Liver (tissue), 10 donors: ENCODE measurements at places on chromosomes 3 and 15.
A peak's percentile ranks its signal among the peaks of the same experiment; 100 is the strongest.

DNA sequence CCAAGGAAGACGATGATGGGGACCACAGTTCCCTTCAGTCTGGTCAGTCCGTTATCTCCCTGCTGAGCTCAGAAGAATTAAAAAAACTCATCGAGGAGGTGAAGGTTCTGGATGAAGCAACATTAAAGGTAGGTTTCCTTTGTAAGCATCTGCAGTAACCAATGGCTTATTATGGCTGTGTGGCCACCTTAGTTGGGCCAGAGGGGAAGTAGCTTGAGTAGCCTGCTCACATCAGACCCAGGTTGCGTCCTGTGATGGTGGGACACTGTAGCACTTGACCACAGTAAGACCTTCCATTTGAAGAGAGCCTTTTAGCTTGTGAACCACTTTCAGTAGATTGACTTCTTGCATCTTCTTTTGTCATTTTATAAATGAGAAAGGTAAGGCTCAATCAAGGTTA is 22.6 kb downstream of the STARD5 start:
- DNase-seq: no peak

DNA sequence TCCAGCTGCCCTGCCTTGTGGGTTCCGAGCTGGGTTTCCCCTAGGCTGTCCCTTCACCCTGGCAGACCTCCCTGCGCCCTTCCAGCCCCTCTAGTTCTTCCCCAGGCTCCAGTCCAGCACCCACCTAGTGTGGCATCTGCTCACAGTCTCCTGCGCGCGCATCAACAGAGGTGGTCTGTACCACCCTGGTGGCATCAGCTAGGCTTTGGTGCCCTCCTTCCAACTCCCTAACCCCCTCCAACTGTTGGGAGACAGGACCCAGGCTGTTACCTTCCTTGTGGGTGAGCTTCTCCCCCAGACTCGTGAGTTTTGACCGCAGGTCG is 8.0 kb downstream of the CALML4 start:
- DNase-seq: no peak

DNA sequence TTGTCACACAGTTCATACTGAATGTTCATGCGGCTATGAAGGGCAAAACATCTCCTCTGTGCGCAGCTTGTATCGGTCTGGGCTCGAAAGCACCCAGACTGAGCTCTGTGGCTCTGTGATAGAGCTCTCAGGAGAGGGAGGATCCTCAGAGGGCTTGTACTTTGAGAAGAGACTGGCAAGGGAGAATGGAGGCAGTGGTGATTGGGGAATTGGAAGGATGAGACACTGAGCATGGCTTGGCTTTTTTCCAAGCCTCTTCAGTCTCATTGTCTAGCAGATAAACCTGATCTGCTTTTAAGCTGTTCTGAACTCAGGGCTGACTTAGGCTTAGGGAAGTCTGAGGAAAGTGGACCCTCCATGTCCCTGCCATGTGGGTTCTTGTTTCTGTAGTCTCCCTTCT is 43.0 kb downstream of the RAD54L2 start:
- DNase-seq: no peak

DNA sequence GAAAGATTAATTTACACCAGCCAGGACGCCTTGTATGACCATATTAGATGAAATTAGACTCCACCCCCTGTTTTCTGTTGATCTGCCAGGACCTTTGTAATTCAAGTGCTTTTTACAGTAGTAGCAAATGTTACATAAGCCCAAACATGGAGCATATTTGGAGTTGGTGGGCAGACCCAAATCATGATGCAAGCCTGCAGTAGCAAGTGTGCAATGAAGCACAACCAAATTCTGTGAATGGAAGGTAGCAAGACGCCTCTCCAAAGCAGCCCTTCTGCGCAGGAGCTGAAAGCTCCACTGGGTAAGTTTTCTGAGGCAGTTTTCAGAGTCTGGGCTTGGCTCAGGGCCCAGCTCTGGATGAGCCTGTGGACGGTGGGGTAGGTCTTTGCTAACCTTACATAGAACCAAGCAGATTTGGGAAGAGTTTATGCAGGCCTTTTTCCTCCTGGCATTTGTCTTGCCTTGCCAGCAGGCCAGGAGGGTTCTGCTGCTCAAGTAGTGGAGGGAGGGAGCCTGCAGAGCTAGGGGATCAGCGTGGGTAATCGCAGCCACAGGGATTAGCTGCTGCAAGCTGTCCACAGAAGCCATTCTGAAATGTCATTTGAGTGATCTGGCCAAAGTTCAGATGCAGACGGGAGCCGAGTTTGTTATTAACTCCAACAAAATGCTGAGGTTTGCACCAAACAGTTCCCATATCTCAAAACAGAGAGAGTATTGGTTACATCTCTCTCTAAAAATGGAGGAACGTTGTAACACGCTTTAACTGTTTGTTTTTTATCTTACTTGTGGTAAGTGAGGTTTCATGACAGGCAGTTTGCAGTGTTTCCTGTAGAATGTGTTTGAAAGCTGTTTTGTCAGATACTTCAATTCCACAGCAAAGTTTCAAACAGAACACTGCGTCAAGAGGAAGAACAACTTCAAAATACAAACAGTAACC is 55.4 kb downstream of the PSMD6 start:
- DNase-seq: peak; percentile 64

- DNase-seq: no peak
These were observed 90.5 kb upstream of the PLCL2 start for GRCh38 chr3:16794257-16794656.

- DNase-seq: no peak
These were observed 40.9 kb downstream of the HRH1 start for GRCh38 chr3:11195201-11195600.

- DNase-seq: peak; percentile 75
These were observed 205.6 kb upstream of the DPH6 start for GRCh38 chr15:35751413-35752133.

DNA sequence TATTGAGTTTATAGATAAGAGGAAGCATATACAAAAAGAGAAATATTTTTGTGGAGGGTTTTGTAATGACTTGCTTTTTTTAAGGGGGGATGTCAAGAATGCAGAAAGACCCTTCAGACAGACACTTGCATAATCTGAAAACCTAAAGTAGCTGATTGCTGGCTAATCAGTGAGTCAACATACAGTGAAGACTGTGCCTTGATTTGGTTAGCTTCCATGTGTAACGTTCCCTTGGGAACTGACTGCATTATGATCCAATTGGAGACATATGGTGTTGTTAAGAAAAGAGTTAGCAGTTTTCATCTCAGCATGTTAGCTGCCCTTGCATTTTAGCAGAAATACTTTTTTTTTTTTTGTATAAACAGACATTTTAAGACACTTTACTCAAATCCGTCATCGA is 483.2 kb downstream of the RBMS3 start:
- DNase-seq: no peak

DNA sequence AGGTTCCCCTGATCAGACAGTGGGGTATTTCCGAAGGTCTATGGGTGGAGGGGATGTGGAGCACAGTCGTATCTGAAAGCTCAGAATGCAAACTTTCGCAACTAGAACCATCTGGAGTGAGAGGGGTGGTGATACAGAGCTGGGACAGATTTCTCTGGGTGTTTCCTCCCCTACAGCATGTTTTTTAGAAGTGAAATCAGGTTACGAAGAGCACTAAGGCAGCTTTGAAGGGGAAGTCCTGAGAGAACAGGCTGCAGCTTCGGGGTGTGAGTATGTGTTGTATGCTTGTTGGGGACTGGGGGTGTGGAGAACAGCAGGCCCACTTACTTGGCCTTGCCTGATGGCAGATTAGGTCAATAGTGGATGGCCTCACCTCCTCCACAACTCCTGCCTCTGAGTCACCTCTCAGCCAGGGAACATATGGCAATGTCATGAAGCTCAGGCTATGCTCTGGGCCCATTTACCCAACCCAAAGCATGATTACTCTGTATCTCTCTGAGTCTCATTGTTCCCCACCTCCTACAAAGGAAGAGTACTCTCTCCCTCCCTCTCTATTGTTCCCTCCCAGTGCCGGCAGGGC is 107.2 kb upstream of the RASGRP1 start:
- no peak for DNase-seq

DNA sequence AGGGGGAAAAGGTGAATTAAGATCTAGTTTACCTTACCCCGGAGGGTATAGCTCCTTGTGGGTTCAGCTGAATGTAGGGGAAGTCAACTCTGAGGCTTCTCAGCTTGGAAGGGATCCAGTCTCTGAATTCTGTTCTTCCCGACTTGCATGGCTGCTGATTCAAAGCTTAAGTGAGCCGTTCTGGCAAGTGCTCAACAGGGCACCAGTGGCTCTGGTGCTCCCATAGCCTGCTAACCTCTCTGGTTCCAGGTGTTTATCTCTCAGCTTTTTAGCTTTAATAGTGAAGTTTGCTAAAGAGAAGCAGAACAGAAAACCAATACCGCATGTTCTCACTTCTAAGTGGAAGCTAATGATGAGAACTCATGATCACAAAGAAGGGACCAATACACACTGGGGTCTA is 46.3 kb upstream of the RBP1 start:
- no peak for DNase-seq

DNA sequence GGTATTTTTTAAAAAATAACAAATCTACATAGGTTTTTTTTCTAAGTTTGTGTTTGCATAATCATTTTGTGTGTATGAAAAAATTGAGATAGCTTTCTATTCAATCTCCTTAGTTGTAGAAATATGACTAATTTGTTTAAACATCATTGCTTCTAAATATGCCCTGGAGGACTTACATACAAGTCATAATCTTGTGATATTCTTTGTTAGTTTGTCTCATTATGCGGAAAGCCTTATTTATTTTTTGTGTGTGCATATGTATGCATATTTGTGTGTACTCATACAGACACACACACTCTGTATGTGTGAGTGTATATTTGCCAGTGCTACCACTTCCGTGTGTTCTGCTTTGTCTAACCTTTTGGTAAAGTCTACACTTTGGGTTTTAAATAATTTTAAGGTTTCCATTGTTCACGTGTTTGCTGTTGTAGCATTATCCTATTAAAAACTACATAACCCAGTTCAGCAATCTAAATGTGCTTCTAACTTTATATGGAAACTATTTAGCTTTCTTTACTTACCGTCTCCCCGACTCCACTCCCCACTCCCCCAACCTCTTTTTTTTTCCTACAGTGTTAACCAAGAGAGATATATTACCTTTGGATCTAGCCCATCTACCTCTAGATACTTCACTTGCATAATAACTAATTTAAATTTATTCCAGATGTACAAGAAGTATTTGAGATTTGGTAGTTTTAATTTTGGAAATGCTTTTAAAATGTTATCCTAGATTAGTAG is 111.7 kb downstream of the FNDC3B start:
- no peak for DNase-seq
